Non-pigmented ciliary epithelial cell (primary cell): ENCODE measurements at places on chromosomes 5 and 9.

- no peak for DNase-seq
Measured at GRCh38 chr5:78785454-78785853, 136.9 kb upstream of the LHFPL2 start.

GRCh38 chr9:127816728-127817127, 14.0 kb downstream of the FPGS start:
- DNase-seq: no peak

DNA sequence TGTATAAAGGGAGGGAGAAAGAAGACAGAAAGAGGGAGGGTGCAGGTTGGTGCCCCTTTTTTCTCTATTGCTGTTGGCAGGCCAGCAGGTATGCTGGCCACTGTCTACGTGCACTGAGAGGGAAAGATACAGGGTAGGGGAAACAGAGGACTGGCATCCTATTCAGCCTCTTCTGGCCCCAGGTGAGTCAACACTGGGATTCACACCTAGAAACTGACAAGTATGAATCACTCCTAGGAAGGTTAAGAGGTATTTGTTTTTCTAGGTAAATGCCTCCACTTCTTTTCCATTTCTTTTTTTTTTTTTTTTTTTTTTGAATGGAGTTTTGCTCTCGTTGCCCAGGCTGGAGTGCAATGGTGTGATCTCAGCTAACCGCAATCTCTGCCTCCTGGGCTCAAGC, 2.8 kb upstream of the UBAP1 start:
- DNase-seq: no peak

DNA sequence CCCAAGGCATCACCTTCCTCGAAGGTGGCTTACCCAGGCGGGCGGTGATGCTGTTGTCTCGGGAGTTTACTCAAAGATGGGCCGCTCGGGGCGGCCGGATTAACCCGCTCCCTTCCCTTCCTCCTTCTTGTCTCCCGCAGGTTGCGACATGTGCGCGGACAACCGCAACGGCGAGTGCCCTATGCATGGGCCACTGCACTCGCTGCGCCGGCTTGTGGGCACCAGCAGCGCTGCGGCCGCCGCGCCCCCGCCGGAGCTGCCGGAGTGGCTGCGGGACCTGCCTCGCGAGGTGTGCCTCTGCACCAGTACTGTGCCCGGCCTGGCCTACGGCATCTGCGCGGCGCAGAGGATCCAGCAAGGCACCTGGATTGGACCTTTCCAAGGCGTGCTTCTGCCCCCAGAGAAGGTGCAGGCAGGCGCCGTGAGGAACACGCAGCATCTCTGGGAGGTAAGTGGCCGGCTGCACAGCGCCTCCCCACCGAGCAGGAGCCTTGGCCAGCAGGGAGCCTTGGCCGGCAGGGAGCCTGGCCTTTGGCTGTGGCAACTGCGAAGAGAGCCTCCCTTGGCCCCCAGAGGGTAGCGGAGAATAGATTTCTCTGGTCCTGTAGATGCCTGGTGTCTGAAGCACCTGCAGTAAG, 10.6 kb downstream of the PRDM6 start:
- DNase-seq: no peak

DNA sequence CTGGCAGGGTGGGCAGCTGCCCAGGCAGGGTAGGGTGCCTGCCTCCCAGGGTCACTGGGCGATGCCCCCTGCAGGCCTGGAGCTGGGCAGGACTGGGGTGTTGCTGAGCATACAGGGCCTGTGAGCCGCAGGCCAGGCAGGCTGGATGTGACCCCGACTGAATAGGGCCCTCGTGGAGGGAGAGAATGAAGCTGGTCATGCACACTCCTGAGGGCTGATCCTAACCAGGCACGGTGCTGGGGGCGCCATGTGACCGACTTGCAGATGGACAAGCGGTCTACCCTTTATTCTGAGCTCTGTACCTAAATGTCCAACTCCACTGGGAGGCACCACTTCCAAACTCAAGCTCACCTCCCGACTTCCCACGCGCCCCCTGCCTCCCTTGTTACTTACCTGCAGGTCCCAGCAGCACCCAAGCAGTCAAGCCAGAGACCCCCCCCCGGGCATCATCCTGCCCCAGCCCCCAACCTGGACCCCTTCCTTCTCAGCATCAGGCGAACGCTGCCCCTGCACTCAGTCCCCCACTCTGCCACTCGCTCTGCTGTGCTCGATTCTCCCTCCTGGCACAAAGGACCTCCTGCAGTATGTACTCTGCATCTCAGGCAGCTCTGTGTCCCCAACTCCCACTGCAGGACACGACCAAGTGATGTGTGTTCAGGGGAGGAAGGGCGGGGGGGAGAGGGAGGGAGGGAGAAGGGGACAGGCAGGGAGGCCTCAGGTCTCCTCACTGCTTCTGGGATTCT, 76.8 kb upstream of the PHYKPL start:
- DNase-seq: no peak

GRCh38 chr9:107094370-107094769, 188.7 kb upstream of the RAD23B start:
- no peak for DNase-seq

DNA sequence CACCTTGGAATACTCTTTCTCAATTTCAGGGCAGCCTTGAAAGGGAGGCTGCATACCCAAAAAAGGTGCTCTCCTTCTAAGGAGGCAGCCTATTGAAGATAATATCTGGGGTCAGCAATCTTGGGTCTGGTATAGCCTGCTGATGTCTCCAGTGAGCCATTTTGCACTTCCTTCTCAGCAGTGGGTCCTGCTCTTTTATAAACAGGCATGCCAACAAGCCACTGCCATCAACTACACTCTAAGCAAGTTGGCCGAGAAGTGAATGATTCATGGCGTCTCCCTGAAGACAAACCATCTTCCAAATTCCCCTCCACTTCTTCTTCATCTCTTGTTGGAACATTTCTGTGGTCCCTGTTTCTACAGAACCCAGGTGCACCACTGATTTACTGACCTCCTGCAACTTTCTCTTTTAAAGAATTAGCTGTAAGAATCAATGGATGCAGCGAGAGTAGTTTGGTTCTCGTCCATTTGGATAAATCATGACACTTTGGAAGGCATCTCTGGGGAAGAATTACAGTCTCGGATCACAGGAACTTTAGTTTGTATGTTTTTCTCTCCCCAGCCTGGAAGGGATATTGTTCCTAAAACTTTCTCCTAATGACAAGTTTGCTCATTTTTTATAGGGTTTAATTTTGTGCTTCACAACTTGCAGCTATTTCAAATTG, 108.3 kb downstream of the INSYN2B start:
- no peak for DNase-seq

- DNase-seq: no peak
Measured at GRCh38 chr5:177334155-177334551, 17.3 kb downstream of the LMAN2 start.

GRCh38 chr9:131818089-131818488, 78.2 kb upstream of the RAPGEF1 start:
- DNase-seq: no peak

GRCh38 chr5:111119856-111120255, 27.7 kb downstream of the WDR36 start:
- no peak for DNase-seq

DNA sequence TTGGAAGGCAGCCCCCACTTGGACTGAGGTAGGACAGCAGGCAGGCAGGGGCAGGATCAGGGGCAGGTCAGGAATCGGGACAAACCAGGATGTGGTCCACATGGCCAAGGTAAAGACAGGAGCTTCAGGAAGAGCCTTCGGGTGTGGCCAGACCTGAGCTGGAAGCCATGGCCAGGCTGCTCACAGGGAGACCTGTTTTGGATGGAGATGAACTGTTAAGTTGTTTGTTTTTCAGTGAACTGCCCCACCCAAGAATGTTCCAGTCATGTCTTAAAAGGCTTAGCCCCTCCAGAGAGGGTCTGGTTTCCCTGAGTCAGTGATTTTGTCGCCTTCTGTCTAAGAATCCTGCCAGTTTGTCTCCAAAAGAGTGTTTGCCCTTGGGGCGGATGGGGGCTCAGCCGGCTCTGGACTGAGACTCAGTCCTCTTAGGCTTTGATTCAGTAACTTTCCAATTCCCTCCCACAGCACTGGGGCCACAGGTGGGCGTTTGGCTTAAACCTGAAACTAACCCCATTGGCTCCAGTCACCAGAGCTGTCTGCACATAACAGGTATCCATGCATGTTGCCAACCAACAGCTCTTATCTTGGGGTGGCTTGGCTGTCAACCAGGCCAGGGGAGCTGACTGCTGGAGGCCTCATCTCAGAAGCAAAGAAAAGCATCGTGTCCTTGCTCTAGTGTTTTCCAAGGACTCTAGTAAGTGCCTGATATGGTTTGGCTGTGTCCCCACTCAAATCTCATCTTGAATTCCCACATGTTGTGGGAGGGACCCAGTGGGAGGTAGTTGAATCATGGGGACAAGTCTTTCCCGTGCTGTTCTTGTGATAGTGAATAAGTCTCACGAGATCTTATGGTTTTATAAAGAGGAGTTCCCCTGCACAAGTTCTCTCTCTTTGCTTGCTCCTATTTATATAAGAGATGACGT, 11.3 kb upstream of the ANKH start:
- no peak for DNase-seq

GRCh38 chr5:168085261-168086031, 206.0 kb upstream of the WWC1 start:
- DNase-seq: no peak

DNA sequence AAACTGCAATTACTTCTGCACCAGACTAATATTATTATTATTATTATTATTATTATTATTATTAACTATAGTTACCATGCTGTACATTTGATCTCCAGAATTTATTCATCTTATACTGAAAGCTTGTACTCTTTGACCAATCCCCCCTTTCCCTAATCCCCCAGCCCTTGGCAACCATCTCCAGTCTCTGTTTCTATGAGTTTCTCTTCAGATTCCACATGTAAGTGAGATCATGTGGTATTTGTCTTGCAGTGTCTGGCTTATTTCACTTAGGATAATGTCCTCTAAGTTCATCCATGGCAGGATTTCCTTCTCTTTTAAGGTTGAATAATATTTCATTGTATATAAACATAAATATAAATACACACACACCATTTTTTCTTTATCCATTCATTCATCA, 287.0 kb upstream of the DAB2 start:
- no peak for DNase-seq

GRCh38 chr5:154647114-154647760, 107.9 kb upstream of the LARP1 start:
- DNase-seq: no peak

GRCh38 chr5:164302533-164303235, 797.3 kb downstream of the MAT2B start:
- DNase-seq: no peak

- DNase-seq: no peak
Measured at GRCh38 chr5:80834710-80835109, 125.5 kb upstream of the RASGRF2 start.

GRCh38 chr5:146805081-146805480, 73.5 kb downstream of the PPP2R2B start:
- DNase-seq: no peak

DNA sequence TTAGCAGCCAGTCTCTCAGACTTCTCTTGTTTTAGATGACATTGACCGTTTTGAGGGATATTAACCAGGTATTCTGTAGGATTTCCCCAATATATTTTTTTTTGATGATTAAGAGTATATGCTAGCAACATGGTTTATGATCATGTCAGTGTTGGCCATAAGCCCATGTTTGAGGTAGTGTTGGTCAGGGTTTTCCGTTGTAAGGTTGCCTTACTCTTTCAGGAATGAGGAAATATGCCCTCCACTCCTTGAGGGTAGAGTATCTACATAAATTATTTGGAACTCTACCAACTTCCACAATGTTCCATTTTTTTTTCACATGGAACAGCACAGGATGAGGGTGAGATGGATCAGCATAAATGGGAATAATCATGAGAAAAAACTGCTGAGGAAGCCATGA, 188.4 kb upstream of the PRDM9 start:
- no peak for DNase-seq

DNA sequence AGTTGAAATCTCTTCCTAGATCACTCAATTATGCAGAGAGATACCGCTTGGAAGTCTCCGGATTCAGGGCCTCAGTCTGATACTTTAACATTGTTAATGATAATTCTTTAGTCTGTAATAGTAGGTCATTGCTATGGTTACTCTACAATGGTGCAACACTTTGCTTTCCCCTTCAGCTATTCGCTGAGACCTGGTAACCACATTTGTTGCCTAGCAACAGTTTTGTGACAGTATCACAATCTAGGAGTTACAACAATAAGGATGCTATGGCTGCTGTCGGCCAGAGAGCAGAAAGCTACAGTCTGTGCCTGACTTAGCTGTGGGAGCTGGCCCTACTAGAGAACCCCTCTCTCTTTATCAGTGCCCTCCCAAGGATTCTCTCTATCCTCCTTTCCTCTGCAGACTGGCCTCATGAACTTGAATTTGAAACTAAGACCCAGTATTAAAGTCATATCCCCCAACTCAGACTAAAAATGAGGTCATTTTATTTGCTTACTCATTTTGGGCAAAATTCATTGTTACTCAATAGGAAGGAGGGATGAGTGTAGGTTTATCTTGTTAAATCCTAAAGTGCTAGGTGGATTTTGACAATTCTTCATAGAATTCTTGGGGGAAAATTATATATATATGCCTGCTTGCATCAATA, 39.3 kb downstream of the NR2F1 start:
- no peak for DNase-seq

DNA sequence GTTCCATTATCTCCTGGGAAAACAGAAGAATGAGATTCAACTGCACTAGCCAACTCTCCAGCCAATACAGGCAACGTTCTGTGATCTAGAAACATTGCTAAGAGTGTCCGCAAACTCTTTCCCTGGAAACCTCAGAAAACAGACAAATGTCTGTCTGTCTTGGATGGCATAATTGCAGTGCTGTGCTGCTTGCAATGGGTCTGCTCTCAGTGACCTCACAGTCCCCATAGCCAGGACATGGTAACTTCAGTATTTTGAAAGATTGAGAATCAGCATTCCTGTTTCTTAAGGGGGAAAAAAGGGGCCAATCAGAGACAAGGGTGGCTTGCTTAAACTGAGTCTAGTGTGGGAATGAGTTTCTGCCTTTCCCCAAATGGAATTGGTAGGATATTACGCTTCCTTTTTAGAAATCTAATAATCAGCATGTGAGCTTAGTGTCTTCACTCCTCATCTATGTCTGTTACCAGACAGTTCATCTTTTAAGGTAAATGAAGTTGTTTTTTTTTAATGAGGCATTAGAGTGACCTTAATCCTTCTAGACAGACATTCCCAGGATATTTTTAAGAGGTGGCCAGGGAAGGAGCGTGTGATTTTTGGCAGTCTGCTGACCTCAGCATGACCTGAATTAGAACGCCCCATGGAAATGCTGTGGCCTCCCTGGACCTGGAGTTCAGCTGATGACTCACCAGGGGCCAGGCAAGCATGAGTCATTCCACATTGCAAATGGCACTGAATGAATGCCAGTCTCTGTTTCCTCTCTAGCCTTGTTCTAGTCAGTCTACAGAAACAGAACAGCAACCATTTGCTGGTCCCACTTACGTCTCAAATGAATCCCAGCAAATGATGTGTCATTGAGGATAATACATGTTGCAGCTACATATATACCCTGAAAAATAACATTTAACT, 210.2 kb upstream of the ACTBL2 start:
- DNase-seq: peak; percentile 89

- DNase-seq: no peak
Measured at GRCh38 chr9:27599870-27600238, 26.6 kb upstream of the C9orf72 start.
